ENCODE measurements at places on chromosomes 2 and 18.

GRCh38 chr2:214587442-214587841, 176.6 kb downstream of the VWC2L start:
- no peak for DNase-seq

GRCh38 chr2:80016171-80016570, 288.4 kb downstream of the LRRTM1 start:
- no peak for DNase-seq

DNA sequence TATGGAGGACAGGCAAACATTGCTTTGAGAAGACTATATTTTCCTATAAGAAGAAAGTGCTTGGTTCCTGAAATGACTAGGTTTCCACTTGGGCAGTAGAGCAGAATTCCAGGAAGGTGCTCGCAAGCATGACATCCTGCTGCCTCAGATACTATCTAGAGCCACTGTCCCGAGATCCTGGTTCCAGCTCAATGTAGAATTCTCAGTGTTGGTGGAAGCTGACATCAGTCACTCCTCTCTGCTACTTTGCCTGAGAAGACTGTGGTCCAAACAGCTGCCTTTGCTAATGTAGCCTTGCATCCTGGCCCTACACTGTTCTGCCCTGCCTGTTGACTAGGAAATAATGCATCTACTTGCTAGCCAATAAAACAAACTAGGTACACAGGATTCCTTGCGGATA, 50.0 kb upstream of the ITGA6 start:
- no peak for DNase-seq

DNA sequence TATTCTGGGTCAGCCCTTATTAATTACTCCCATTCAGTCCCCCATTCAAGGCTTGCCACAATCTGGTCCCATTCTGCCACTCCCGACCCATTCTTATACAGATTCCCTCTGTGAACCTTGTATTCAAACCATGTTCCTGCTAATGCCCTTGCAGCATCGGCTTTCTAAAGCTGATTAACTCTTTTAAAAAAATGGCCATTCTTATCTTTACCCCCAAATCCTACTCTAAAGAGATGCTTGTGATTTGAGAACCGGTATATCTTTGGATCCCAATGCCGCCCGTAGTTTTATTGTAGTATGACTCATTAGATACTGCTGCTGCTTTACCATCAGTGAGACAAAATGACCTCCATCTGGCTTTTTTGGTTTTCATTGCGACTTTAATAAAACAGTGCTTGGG, 72.2 kb downstream of the XRCC5 start:
- DNase-seq: no peak
